Kidney (tissue), 22 donors: ENCODE measurements at places on chromosomes 3 and 15. TPM values are rescaled to one million over a fixed set of nuclear protein-coding genes. Genes with fewer than 3 reads are reported as not detected.

DNA sequence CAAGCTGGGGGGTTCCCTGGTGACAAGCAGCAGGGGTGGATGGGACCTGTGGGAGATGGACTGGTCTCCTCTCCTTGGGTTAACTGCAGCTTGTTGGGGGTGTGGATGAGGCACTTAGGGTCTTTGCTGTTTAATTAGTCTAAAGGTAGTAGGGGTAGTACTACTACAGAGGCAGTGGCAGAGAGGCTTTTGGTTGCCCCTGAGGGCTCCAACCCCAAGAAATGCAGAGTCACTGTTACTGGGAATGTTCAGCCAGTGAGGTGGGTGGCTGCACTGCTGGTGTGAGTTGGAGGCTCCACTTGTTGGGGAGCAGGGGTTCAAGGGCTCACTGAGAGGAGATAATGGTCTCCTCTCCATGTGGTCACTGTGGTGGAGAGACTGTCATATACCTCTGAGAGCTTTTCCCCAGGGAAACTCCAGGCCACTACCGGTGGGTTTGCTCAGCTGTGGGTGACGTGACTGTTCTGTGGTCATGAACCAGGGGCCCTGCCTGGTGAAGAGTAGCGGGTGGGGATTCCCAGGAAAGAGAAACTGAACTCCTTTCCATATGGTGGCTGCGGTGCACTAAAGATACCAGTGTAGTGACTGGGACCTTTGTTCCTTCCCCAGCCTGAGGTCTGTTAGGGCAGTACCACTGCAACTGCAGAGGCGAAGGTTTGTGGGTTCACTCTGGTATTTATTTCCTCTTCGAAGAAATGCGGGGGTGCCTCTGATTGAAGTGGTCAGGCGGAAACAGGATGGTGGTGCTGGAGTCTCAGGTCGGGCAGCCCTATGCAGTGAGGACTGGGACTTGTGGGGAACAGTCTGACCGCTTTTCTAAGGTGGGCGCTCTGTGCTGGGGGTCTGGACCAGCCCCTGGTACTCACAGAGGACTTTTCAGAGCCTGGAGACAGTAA lies 68.9 kb upstream of the TNFSF10 start:
- DNase-seq: no peak

DNA sequence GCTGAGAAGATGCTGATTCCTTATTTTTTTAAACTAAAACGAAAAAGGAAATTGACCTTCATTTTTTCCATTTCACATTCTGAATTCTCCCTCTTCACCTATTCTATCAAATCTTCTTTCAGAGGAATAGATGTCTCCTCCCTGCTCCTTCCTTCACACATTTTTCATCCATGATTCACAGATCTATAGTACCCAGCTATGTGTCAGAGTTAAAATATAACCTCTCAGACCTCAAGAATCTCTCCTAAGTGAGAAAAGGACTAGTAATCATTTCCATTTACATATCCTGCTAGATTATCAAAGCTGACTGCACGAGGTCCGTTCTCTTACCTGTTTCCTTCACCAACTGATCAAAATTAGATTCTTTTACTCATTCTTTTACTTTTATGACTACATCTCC lies 1297.6 kb upstream of the ALCAM start:
- DNase-seq: no peak

DNA sequence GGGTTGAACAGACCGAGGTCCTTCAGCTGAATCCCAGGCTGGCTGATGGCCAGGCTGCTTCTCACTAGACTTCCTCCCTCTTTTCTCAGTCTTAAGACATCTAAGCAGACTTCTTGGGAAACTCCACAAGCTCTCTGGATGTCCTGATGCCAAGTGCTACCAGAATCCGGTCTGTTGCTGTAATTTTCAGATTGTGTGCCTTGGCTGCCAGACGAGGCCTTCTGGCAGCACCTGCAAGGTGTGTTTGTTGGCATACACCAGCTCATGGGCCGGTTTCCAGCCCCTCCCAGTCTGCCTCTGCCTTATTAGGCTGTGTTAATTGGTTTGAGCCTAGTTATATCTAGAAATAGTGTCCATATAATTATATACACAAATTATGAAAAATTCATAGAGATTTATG lies 120.6 kb downstream of the TNIK start:
- no peak for DNase-seq

DNA sequence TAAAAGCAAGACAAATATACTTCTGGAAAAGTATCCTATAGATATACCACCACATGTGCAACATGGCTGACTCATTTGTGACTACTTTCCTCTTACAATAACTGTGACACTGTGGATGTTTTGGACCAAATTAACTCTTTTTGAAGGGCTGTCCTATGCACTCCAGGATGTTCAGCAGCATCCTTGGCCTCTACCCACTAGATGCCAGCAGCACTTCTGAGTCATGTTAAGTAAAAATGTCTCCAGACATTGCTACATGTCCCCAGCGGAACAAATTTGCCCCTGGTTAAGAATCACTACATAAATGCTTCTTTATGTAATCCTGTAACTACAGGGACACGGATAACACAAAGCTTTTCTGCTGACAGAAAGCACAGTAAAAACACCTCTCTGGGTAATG lies 32.0 kb downstream of the RUVBL1 start:
- DNase-seq: no peak

DNA sequence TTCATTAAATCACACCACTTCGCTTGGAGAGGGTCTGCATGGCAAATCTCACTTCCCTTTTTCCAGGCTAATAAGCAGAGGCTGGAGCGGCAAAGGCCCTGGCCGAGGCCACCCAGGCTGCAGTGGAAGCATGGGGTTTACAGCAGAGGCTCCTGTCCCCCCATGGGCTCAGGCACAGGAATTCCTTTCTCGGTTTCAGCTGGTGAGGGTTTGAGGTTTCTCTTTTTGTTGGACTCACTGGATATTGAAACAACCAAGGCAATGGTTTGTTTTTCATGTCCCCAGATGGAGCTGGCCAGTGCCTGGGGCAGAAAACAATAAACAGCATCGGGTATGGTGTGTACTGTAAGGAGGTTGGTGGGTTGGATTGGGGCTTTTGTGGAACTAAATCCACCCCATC lies 175.6 kb upstream of the RASGRP1 start:
- no peak for DNase-seq

GRCh38 chr3:12758025-12758781 lies 856 bp downstream of the TMEM40 start:
- peak; percentile 49 for DNase-seq

DNA sequence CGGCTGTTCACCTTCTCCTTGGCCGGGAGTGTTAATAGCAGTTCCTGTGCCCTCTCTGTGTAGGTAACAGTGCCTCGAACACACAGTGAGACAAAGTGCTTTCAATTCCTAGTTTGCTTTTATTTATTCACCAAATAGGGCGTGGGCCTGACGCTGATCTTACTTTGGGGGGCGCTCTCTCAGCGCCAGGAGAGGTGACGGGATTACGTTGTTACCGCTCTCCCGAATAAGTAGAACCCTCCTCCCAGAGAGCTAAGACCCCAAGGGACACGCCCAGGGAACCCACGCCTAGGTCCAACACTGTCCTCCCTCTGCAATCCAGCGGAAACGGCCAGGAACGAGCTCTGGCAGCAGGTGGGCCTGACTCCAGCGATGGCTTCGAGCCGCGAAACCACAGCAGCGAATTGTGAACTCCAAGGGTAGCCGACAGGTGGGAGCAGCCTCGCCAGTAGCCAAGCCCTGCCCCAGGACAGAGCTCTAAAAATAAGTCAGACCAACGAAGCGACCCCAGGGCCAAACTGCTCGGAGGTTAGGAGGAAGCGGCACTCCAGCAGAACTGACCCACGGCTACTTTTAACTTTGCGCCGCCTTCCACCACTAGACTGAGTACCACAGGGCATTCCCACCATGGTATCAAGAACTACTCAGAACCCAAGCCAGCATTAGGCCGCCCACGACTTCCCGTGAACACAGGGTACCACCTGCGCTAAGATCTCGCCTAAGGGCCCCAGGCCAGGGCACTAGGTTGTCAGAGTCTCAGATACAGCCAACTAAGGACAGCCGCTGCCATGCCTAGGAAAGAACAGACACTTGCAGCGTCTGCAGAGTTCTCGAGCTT lies 1.6 kb upstream of the SIN3A start:
- peak; percentile 83 for DNase-seq

- peak; percentile 54 for DNase-seq
These were observed 614.4 kb downstream of the FHIT start for GRCh38 chr3:60636846-60637245.

- no peak for DNase-seq
These were observed 45.2 kb downstream of the ADAMTS7 start for GRCh38 chr15:78766041-78766440.

DNA sequence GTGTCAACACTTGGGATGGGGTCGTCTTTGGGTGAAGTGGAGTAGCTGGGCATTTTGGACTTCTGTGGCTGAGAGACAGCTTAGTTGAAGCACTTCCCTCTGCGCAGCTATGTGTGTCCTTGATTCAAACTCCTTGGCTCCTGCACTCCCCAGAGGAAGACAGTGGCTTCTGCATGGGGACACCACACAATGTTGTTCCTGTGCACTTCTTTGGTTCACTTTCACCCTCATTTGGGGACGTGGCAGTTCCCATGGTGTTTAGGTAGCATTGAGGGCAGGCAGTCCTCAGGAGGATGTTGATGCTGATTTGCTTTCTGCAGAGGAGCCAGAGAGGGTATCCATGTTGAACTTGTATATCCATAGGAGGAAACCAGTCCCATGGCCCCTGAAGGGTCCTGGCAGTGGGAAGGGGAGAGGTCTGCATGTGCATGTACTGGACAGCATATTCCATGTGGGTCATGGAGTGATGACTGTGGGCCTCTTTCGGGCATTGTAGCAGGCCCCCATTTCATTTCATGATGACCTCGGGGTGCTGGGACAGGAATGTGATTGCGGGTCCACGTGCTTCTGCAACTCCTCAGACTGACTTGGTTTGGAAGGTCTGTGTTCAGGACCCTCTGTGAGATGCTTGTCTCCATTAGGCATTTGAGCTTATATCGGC lies 135.4 kb downstream of the SNRPN start:
- no peak for DNase-seq

DNA sequence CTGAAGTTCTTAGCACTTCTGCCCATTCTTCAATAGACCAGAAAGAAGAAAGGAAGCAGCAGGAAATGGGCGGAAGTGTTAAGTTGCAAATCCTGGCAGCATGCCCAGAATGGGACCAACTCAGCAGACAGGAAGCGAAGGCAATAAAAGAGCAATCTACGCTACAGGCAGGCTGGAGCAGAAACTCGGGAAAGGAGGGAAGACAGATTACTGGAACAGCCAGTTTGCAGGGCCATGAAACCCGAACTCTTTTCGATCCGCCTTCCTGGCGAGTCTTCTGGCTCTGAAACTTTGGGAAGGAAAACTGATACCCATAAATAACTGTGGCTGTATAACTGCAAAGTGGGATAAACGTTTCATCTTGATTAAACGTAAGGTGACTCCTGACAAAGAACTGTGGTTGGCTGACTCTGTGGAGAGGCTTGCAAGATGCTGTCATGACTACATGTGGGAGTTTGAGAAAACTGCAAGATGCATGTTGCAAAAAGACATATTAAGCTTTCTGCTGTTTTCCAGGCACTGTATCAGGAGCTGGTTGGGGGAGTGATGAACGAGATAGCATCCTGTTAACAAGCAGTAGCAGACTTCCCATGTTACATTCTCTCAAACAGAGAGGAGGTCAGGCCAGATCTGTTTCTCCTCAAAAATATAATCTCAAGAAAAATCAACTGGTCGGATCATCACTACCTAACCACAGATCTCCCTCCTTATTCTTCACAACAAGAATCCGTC lies 67.8 kb downstream of the FMN1 start:
- peak; percentile 98 for DNase-seq

DNA sequence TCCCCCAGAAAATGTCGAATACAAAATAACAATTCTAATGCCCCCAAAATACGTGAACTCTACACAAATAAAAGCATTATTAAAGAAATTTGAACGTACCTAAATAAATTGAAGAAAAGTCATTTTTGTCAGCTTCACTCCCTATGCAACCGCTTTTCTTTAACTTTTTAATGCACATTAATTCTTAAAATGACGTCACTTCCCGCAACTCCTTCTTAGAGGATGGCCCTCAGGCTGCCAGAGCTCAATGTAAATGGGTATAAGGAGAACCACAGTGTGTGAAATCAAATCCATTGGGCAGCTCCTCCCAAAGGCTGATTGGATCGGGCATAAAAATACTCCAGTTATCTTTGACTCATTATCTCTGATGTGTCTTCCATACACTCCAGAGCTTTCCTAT lies 736.9 kb downstream of the GBE1 start:
- DNase-seq: no peak

- DNase-seq: no peak
These were observed 6.6 kb downstream of the CBLB start for GRCh38 chr3:105862217-105862616.

DNA sequence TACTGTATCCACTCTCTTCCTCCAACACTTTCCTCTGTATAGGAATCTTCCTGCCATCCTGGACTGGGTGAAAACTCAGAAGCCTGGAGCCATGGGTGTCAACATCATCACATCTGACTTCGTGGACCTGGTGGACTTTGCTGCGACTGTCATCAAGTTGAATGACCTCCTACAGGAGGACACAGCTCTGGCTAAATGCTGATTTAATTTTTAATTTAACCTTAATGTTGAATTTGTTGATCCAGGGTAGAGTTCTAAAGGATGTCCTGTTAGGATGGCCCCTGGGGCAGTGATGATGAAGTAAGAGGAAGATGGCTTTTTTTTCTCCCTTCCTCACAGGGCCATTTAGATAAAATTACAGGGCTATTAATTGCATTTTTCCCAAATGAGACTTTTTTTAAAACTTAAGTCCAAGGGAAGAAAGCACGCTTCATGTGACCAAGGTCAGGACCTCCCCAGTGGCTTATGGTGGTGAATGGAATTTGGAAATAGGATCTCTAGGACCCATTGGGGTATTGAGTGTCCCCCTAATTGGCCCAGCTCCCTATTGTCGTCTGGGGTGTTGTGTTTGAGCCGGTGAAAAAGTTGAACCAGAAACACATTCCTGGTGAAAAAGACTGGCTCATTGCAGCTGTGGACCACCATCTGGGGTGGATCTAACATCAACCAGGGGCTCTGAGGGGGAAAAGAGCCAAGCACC lies 125.7 kb upstream of the ZBED2 start:
- no peak for DNase-seq

- no peak for DNase-seq
These were observed 72.9 kb upstream of the NDN start for GRCh38 chr15:23760024-23760423.

DNA sequence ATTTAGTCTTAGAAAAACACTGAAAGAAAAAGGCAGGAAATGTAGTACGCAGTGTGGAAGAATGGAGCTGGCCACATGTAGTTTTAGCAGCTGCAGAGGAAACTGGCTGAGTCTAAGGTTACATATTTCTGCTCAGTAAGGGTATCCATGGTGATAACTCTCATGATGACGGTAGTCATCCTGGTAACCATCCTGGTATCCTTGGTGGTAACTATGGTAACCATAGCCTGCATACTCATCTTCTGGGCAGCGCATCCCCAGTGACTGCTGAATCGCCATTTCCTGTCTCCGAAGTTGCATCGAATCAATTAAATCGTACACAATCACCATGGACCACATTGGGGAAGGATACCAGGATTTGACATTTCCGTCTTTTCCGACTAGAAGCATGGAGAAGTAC lies 35.7 kb downstream of the CCDC80 start:
- no peak for DNase-seq

The MAGEL2 gene
- total RNA-seq: 0.06 TPM

The CYP1A1 gene
- total RNA-seq: 0.13 TPM

The RAD18 gene
- 8.0 TPM for total RNA-seq

The FILIP1L gene
- total RNA-seq: 25.5 TPM

The ERICH6 gene
- 0.19 TPM for total RNA-seq

The TGM5 gene
- total RNA-seq: not detected

The LTF gene
- total RNA-seq: 1,823 TPM

The RLBP1 gene
- total RNA-seq: not detected

The HTR3D gene
- not detected for total RNA-seq

The KCNAB1 gene
- 6.6 TPM for total RNA-seq

The ZMYND10 gene
- total RNA-seq: 14.2 TPM
